ENCODE measurements at places on chromosomes 3 and 15.

DNA sequence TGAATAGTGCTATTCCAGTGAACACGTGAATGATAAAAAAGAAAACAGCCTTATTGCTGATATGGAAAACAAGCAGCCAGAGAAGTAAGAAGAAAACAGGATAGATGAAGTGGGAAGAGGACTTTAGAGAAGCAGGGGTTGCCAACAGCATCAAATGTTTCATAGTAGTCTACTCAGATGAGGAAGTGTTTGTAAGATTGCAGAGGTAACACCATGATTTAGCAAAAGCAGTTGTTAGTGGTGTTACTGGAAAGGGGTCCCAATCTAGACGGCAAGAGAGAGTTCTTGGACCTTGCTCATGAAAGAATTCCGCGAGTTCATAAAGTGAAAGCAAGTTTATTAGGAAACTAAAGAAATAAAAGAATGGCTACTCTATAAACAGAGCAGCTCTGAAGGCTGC lies 108.8 kb upstream of the MCTP2 start:
- no peak for DNase-seq

GRCh38 chr15:85331655-85332285 lies 48.6 kb upstream of the AKAP13 start:
- no peak for DNase-seq

- DNase-seq = no peak
Observed at GRCh38 chr3:31934018-31934417, 47.0 kb downstream of the OSBPL10 start.

- DNase-seq = peak; percentile 44
Observed at GRCh38 chr15:74399100-74399499, 31.7 kb upstream of the CYP11A1 start.

- no peak for DNase-seq
Observed at GRCh38 chr3:44321335-44321734, 17.2 kb upstream of the TCAIM start.

- DNase-seq = no peak
Observed at GRCh38 chr15:65306551-65306950, 2.1 kb downstream of the RNU5B-1 start.

Data from MV-4-11 (cell line).